ENCODE measurements at places on chromosomes 3 and 15.

DNA sequence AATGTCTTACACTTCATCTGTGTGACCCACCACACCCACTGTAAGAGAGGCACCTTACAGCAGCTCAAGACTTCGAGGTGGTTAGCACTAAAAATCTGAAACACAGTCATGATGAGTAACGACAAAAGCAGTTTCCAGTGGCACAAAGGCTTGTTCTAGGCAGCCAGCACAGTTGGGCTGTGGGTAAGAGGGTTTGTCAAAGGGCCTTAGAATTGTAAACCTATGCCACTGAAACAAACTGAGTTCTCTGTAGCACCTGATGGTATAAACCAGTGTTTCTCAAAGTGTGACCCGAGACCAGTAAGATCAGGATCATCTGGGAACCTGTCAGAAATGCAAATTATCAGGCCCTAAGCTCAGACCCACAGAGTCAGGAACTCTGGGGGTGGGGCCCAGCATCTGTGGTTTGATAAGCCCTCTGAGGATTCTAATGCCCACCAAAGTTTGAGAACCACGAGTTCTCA, 36.5 kb downstream of the DAPK2 start:
- peak; percentile 56 for DNase-seq

DNA sequence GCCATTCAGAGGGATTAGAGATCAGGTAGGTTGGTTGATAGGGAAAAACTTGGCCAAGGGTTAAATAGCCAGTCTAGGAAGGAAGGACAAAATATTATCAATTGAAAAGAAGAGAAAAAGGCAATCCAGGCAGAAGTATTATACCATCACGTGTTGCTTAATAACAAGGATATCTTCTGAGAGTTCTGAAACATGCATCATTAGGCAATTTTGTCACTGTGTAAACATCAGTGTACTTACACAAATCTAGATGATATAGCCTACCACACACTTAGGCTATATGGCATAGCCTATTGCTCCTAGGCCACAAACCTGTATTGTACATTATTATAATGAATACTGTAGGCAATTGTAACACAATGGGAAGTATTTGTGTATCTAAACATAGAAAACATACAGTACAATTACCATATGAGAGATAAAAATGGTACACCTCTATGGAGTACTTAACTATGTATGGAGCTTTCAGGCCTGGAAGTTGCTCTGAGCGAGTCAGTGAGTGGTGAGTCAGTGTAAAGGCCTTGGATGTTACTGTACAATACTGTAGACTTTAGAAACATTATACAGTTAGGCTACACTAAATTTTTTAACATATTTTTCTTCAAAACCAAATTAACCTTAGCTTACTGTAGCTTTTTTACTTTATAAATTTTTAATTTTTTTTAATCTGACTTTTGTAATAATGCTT, 2.7 kb downstream of the TEX55 start:
- no peak for DNase-seq

- no peak for DNase-seq
These were observed 72.0 kb downstream of the DHX30 start for GRCh38 chr3:47874913-47875312.

- DNase-seq = no peak
These were observed 63.9 kb upstream of the RGMA start for GRCh38 chr15:93152951-93153350.

GRCh38 chr3:66423791-66424190, 77.0 kb downstream of the LRIG1 start:
- DNase-seq = no peak

DNA sequence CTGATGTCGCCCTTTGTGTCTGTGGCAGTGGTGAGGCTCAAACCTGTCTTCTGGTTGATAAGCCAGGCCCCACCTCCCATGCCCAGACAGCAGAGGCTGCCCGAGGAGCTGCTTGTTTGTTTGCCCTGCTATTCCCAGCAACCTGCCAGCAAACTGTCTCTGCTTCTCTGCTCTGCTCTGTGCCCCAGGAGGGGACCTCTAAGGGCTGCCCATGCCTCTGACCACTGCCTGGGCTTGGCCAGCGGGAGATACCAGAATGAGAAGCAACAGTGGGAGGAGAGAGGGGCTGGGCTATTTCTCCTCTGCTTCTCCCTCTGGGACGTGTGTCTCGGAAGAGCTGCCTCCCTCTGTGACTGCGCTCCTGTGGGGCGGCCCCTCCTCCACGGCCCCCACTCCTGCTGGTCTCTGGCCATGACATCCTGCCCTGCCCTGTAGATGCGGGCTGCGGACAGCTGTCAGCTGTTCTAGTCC, 213.1 kb downstream of the RPLP1 start:
- DNase-seq = no peak

- no peak for DNase-seq
These were observed 374.9 kb upstream of the TGFBR2 start for GRCh38 chr3:30231277-30232141.

- no peak for DNase-seq
These were observed 1.3 kb upstream of the ZBTB47 start for GRCh38 chr3:42652251-42652610.

GRCh38 chr15:96474231-96474664, 143.7 kb downstream of the NR2F2 start:
- DNase-seq = no peak

- no peak for DNase-seq
These were observed 234.4 kb upstream of the TBL1XR1 start for GRCh38 chr3:177431525-177432176.
